ENCODE measurements at places on chromosomes 11 and 22.

GRCh38 chr11:112514011-112514740, 253.5 kb upstream of the PLET1 start:
- peak; percentile 24 for DNase-seq

- DNase-seq: no peak
Measured at GRCh38 chr11:100978939-100979338, 150.7 kb downstream of the PGR start.

- peak; percentile 51 for DNase-seq
Measured at GRCh38 chr22:25334162-25334490, 114.7 kb downstream of the CRYBB2 start.

DNA sequence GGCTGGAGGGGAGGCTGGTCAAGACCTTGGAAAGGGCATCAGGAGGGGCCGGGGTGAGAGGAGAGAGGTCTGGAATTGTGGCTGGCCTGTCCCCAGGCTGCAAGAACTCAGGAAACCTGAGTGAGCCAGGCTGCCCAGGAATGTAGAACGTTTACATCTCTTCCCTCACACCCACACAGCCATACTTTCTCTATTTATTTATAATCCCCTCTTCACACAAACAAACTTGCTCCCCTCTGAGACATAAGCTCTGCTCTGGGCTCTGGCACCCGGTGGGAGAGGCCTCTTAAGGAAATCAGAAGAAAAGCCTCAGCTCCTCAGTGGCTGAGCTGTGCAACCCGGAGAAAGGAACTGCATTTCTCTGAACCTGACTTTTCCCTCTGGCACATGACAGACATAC, 5.5 kb downstream of the CHRDL2 start:
- DNase-seq: no peak

GRCh38 chr11:56716379-56716854, 17.5 kb downstream of the OR9G1 start:
- DNase-seq: no peak

DNA sequence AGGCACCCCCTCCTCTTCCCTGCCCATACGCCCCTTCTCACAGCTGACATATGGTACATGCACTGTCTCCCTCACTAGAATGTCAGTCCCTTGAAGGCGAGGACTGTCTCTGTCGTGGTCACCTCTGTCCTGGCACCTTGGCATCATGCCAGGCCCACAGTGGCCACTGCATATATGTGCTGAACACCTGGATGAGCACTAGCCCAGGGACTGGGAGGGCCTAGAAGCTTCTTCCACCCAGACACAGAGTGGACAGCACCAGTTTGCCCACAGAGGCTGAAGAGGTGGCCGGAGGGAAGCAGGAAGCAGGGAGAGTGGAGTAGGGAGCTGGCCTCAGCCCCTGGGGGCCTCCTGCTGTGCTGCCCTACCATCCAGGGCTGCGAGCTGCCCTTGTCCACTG, 28.6 kb downstream of the VPS37C start:
- no peak for DNase-seq

GRCh38 chr11:92399705-92400104, 175.1 kb downstream of the FAT3 start:
- DNase-seq: no peak

DNA sequence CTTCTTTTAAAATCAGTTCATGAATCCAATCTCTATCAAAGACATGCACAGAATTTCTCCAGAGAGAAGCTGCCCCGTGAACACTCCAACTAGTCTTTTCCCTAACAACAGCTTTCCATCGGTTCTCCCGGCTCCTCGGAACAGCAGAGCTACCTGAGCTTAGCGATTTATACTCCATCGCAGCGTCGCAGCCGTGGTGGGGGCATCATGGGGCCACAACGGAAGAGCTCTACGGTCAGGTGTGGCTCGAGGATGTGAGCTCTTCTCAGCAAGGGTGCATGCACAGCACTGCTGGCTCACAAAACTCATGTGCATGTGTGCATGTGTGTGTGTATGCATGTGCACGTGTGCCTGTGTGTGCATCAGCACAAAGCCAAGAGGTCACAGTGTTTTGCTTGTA, 11.7 kb upstream of the MOB2 start:
- DNase-seq: no peak
